ENCODE measurements at places on chromosomes 13 and 19.
A peak's percentile ranks its signal among the peaks of the same experiment; 100 is the strongest.

DNA sequence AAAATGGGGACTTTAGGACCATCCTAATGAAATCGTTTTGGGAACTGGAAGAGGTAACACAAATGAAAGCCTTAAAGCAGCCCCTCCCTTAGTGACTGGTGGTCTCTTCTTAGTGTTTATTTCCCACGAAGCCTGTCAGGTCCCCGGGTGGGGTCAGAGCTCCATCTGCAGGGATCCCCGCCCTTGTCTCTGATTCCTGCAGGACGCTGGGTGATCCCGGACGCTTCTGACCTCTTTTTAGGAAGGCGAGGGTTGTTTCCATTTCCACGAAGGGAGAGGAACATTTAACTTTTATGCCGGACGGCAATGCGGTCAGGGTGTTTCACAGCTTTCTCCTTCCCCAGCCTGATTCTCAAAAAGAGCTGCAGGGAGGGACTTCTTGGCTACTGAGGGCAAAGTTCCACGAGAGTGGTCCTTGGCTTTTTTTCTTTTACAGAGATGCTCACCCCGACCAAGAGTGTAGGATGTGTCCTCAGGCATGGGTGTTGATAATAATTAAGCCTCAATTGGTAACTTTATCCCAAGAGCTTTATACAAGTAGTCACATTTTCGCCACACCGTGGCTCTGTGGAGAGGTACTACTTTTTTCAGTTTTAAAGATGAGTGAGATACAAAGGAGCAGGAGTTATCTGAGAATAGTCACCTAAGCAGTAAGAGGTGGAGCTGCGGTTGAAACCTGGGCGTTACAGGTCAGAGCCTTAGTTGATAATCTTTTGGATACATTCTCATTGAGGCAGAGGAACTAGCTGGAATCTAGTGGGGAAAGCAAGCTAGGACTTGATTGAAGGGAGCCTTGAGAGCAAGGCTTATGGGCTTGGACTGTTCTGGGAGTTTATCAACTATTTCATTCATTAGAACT is 813 bp downstream of the ZNF284 start:
- DNase-seq: peak; percentile 8

- no peak for DNase-seq
Measured at GRCh38 chr13:79194272-79194671, 211.8 kb downstream of the RBM26 start.

- peak; percentile 96 for DNase-seq
Measured at GRCh38 chr13:23674795-23675640, 104.8 kb downstream of the TNFRSF19 start.

DNA sequence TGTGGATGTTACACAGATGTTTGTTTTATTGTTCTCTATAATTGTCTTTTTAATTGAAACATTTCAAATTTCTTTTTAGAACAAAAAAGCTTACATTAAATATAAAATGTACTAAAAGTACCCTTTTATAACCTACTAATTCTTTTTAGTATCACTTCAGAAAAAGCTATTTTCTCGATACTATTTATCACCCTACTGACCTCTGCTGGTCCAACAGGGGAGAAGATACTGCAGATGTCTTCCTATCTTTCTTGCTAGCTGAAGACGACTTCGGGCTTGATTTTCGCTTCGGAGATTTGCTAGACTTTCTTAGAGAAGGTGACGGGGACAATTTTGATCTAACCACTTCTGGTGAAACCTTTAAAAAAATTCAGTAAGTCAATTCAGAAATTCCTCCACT is 42.4 kb downstream of the ZC3H13 start:
- peak; percentile 17 for DNase-seq

- DNase-seq: peak; percentile 92
Measured at GRCh38 chr19:6103217-6103644, 7.1 kb downstream of the RFX2 start.
